ENCODE measurements at places on chromosomes 5 and 9.

GRCh38 chr5:425714-426113 is 17.3 kb upstream of the EXOC3 start:
- DNase-seq = no peak

GRCh38 chr5:1763548-1763911 is 36.1 kb downstream of the MRPL36 start:
- DNase-seq = peak; percentile 82

- DNase-seq = no peak
These were observed 8.0 kb upstream of the DCP2 start for GRCh38 chr5:112968411-112969106.

GRCh38 chr5:137753691-137754187 is 424 bp downstream of the HNRNPA0 start:
- peak; percentile 47 for DNase-seq

GRCh38 chr9:36317766-36318165 is 59.5 kb upstream of the GNE start:
- no peak for DNase-seq

DNA sequence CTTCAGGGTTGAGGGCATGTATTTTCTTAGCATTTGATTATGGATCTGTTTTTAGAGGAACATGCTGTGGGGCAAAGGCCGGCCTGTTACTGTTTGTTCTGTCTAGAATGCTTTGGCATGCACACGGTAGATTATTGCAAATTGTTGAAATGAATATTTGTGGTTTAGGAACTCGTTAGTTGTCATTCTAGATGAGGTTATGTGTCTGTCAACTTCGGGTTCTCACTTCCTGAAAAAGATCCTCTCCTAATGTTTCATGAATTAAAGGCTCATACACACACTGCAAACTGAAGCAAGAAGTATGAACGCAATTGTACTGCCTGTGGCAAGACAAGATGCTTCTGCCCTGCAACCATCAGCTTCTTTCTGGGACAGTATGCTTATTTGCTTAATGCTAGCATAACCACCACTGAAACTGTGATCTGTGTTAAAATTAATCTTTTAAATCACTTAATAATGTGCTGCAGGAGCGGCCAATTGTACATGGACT is 99.6 kb downstream of the BASP1 start:
- DNase-seq = peak; percentile 59
